GM04503 (cell line): ENCODE measurements at places on chromosomes 12 and 14.

GRCh38 chr12:94813314-94813713, 163.0 kb upstream of the TMCC3 start:
- DNase-seq = no peak

DNA sequence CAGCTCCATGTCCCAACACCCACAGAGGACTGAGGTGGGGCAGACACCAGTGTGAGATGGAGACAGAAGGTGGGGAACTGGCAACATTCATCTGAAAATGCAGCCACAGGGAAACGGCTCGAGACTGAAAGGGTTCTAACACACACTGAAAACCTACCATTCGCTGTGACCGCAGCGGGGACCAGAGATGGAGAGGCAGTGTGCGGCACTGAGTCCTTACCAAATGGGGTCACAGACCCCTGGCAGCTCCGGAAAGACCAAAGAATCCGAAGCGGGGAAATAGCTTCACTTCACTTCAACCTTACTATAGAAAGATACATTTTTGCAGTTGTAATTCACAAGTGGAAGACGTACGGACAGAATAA, 9.6 kb downstream of the BAG5 start:
- DNase-seq = no peak

DNA sequence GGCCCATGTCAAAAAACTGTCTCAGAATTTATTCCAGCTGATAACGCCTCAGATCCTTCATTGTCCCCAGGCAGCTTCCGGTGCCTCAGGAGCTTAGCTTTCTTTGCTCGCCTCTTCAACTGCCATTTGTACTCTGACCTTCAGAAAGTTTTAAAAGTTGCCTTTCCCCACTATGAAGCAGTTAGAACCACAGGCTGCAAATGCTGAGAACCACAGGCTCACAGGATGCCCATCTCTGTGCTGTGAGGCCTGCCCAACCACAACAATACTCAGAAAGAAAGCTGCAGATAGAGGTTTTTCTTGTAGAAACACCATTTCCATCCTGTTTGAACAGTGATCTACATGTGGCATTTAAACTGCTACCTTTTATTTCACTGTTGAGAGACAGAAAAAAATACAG, 131.1 kb downstream of the PRKCH start:
- no peak for DNase-seq

DNA sequence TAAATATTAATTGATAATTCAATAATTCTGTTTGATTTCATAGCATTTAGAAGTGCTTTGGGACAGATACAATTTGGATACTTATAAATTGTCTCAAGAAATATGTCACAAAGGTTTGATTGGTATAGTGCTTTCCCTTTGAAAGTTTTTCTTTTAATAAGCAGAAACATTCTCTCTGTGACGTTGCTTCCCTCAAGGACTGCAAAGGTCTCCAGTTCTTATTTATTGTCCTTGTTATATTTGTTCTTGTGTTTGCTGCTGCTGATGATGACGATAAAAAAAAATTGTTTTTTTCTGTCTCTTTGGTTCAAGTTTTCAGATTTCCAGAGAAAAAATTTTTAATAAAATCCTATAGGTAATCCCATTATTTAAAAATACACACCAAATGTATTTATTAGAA, 176.3 kb upstream of the CLEC14A start:
- DNase-seq = no peak

- DNase-seq = no peak
These were observed at the start of gene PLEKHD1 for GRCh38 chr14:69484444-69485314. Gene PLEKHD1 (plus strand): TSS chr14:69484728. CDS start chr14:69484966, 238 bp downstream.

DNA sequence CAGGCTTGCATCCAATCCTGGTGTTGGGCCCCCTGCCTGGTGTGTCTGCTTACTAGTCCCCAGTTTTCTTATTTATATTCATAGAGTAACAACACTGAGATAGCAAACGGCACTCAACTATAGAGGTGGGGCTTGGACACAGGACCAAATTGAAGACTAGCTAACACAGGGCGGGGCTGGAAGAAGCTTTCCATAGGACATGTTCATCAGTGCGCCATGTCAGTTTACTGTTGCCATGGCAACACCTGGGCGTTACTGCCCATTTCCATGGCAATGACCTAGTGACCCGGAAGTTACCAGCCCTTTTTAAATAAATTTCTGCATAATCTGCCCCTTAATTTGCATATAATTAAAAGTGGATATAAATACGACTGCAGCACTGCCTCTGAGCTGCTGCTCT, 275.5 kb upstream of the TMEM132C start:
- no peak for DNase-seq

- no peak for DNase-seq
These were observed 246.6 kb downstream of the BTG1 start for GRCh38 chr12:91899056-91899455.

GRCh38 chr14:92848887-92849286, 54.8 kb downstream of the GOLGA5 start:
- no peak for DNase-seq
